ENCODE measurements at places on chromosomes 2 and 18.

- no peak for DNase-seq
Measured at GRCh38 chr2:80548469-80548868, 243.9 kb upstream of the LRRTM1 start.

- no peak for DNase-seq
Measured at GRCh38 chr2:46632349-46632748, 153.0 kb downstream of the TMEM247 start.

- no peak for DNase-seq
Measured at GRCh38 chr2:200778038-200778437, 33.7 kb upstream of the BZW1 start.

GRCh38 chr18:80147037-80147417 is 38.0 kb downstream of the ADNP2 start:
- no peak for DNase-seq

DNA sequence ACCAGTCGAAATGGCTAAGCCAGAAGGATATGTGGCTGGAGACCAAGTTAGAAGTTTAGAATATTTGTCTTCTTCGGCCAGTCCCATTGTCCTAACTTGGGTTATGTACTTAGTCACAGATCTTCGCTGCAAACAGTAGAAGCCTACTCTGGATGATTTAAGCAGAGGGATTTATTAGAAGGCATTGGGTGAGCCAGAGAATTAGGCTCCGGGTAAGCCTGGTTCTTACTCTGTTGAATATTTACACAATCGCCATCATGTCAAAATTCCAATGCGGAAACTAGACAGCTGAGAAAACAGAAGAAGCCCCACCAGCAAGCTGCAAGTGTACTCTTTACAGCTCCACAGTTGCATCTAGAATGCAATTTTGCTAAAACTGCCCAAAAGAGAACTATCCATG is 276.6 kb downstream of the CMPK2 start:
- no peak for DNase-seq

DNA sequence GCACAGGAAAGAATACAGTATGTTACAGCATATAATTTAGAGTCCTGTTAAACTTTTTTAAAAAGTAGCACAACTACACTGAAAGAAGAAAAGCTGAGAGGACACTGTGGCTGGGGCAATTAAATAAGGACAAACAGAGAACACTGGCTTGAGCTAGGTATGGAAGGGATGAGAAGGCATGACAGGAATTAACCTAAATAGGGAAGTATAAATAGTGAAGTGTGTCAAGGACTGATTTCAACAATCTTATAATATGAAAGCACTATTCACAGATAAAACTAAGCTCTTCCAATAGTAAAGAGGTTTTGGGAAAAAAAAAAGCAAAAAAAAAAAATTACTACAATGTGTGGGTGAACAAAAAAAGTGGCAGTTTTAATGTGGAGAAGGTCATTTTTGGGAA is 45.5 kb downstream of the PPP3R1 start:
- DNase-seq = no peak

- DNase-seq = no peak
Measured at GRCh38 chr18:79422022-79422782, 26.5 kb downstream of the NFATC1 start.

GRCh38 chr2:71277536-71278103 is 50.7 kb upstream of the PAIP2B start:
- DNase-seq = peak; percentile 1

DNA sequence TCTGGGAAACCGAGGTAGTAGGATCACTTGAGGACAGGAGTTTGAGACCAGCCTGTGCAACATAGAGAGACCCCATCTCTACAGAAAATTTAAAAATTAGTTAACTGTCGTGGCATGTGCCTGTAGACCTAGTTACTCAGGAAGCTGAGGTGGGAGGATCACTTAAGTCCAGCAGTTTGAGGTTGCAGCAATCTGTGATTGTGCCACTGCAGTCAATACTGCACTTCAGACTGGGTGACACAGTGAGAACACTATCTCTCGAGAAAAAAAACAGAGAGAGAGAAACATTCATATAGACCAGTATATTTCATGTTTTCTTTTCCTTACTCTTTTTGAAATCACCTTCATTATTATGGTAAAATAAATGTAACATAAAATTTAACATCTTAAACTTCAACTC is 290.7 kb upstream of the CYP26B1 start:
- DNase-seq = no peak

DNA sequence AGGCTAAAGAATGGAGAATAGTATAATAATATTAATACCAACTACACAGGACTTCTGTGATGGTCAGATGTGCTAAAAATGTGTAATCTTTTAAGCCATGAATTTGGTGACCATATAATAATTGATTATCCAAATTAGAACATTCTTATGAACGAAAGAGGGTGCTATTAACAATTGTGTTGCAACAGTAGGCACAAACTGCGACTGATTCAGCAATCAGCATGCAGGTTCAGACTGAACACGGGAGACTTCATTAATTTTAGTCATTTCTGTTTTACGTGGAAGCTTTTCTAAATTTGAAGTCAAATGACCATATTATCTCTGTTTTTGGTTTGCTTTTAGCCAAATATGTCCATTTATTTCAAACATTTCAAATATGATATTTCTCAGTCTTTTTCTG is 54.6 kb upstream of the CHST9 start:
- no peak for DNase-seq

DNA sequence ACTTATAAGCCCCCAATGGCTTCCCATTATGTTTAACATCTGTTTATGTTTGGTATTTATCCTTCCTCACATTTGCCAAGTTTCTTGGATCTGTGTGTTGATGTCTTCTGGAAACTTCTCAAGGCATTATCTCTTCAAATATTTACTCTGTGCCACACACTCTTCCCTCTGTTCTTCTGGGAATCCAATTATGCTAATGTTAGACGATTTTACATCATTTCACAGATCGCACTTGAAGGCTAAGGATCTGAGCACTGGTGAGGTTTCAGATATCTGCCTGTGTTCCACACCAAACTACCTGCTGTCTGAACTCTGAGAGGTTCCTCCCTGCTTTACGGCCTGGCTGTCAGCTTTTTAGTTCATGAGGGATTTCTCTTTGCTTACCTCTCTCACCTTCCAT is 10.1 kb downstream of the AOX1 start:
- DNase-seq = no peak

DNA sequence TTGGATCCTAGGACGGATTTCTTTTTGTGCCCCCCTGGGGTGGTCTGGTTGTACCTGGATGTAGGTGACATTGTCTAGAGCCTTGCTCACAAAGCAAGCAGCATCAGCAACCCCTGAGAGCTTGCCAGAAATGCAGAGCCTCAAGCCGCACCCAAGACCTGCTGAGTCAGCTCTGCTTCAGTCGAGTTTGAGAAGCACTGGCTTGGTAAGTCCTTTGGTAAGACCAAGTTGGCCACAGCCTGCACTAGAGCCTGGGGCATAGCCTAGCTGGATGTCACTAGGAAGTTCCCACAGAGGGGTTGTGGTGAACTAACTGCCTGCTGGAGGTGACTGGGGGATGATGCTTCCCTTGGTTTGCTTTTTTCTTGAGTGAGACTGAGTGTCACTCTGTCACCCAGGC is 6.2 kb downstream of the ABCG5 start:
- DNase-seq = no peak

GRCh38 chr2:190809876-190810525 is 70.6 kb upstream of the GLS start:
- DNase-seq = no peak

DNA sequence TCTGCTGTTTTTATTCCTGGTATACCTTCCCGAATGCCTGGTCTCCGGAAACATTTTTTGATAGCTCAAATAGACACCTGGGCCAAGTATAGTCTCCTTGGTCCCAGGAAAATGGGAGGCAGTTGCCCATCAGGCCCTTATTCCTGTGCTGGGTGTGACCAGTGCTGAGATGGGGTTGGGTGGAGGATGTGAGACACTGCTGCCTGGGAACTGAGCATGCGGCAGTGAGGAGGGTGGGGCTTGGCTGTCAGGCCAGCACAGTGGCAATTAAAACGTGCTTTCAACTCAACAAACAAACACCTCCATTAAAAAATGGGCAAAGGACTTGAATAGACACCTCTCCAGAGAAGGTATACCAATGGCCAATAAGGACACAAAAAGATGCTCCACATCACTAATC is 12.5 kb downstream of the KLHL29 start:
- no peak for DNase-seq

DNA sequence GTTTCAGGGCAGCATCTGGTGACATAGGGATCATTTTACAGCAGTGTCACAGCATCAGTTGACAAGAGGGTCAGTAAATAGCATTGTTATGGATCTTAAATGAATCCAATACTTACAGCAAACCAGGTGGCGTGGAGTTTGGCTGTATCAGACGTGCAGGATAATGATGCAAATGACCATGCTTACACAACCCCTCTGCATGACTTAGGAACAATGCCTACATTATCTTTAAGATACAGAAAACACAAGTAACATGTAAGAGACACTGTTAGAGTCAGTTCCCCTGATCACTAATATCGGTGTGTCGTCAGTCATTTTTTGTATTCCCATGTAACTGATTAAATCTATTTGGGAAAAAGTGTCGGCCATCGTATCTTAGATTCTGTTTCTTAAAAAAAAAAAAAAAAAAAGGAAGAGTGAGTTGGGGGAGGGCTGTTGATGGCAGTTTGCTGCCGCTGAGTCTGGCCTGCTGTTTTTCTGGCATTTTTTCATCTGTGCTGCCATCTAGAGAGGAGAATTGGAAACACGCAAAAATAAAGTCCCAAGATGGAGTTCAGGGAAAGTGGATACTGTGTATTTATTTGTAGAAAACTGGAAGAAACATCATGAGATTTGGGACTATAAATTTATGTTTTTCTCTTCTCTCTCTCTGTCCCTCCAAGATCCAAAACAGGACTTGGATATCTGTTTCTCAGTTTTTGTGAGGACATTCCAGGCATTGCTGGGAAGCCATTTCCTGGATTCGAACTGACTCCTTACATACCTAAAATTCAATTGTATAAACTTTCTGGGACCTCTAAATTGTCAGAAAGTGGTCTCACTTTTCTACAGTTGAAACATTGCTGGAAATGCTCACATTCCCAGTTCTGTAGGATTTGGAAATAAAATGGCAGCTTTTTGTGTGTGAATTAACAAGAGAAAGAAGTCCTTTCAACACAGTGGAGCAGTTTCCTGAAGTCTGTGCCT is 60.3 kb upstream of the AGPS start:
- DNase-seq = no peak

GRCh38 chr18:44514106-44514505 is 166.6 kb upstream of the SETBP1 start:
- DNase-seq = no peak

GRCh38 chr2:231034291-231034882 is 2.9 kb upstream of the C2orf72 start:
- DNase-seq = no peak
